ENCODE measurements at places on chromosomes 5 and 9.

GRCh38 chr5:144487761-144488160 is 317.1 kb downstream of the KCTD16 start:
- no peak for DNase-seq

DNA sequence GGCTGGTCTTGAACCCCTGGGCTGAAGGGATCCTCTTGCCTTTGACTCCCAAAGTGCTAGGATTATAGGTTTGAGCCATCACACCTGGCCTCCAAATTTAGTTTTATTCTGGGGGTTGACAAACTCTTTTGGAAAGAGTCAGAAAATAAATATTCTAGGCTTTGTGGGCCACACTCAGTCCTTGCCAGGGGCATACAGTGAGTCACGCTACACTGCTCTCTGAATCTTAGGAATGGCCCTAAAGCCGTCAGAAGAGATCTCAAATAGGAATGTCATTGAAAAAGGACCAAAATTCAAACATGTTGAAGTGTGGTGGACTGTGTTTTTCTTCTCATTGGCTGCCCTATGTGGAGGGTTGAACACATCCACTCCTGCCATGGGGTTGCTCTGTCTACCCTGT is 127.7 kb upstream of the BASP1 start:
- DNase-seq, result no peak

GRCh38 chr5:100575815-100576214 is 40.6 kb downstream of the FAM174A start:
- no peak for DNase-seq

- DNase-seq, result no peak
Observed at GRCh38 chr5:169423580-169424278, 122.8 kb upstream of the SLIT3 start.

DNA sequence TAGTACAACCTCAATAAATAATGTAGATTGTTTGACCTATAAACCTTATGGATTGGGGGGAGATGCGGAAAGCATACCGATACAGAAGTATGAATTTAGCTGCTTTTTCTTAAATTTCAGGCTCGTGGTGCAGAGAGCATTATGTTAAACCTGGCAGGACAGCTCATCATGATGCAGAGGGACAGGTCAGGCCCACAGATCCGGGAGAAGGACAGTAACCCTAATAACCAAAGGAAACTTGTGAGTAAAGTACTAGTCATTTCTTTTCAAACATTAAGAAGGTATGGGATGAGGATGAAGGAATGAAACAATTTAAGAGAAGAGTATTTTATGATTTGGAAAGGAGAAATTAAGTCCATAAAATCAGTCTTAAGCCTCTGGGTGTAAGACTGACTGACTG is 70.5 kb downstream of the ERMP1 start:
- no peak for DNase-seq
